NCI-H187 treated with DMSO at 0.1 percent for 48 hours (cell line): ENCODE measurements at places on chromosomes 16 and 17.

DNA sequence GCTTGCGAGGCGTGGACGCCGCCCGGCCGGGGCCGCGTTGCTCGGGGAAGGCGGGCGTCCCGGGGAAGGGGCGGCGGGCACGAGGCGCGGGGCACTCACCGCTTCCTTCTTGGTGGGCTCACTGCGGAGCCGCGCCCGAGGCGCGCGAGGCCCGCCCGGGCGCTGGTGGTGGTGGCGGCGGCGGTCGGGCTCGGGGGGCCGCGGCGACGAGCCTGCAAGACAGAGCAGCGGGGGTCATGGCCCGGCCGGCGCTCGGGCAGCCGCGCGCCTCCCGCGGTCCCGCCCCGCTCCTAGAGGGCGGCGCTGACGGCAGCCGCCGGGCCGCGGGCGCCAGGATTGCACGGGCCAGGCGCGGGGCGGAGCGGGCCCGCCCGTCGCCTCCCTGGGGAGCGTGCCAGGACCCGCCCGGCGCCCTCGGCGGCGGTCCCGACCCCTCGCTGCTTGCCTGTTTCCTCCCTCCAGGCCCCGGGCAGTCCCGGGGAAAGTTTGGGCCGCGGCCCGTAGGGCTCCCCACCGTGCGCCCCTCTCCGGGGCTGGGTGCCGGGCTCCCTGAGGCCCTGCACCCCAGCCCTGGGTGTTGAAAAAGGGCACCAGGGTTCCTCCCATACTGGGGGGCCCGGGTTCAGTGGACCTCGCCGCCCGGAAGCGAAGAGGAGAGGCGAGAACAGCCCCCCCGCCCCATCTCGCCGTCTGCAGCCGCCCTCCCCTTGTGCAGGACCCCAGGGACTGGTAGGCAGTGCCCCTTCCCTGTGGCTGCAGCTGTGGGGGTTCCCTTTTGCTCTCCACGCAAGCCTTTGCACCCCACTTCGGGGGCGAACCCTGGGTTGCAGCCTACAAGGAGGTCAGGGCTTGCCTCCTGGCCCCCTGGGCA lies at the start of gene C16orf74:
Gene C16orf74 (minus strand): TSS at position 270 of the 871 bp plus-strand sequence. CDS start 15,879 bp downstream, outside the sequence.
- DNase-seq = no peak

- DNase-seq = no peak
Measured at GRCh38 chr17:49403514-49404289, 11.0 kb downstream of the PHB1 start.

GRCh38 chr17:69425978-69426377 lies 11.5 kb downstream of the MAP2K6 start:
- no peak for DNase-seq

DNA sequence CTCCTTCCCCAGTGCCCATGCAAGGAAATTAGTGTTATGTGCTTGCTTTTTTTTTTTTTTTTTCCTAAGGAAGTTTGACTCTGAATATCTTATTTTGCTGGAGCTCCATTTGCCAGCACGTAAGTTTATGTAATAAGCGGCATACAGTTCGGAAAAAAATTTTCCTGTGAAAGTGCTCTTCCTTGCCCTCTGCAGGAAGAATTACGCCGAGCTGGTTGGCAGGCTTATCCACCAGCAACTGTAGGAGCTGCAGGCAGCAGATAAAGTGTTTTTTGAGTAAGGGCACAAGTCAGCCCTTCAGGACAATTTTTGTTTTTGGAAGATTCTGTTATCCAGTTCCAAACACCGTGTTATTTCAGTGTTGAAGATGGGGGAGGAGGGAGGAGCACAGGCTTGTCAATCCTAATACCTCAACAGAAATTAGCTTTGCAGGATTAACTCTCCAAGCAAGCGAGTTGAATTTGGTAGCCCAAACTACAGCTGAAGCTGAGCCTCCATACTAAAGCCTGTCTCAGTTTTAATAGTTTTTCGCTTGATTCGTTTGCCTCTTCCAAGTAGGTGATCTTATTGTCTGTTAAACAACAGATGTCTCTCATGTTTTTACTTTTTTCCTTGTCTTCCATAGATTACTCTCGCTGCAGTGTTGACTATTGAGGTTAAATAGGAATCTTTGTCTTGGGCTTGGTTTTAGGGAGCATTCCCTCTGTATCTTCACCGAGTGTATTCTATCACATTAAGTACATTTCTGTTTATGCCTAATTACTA lies 1.1 kb downstream of the SPECC1 start:
- DNase-seq = peak; percentile 9

GRCh38 chr17:65665966-65666365 lies 104.5 kb upstream of the AXIN2 start:
- no peak for DNase-seq

DNA sequence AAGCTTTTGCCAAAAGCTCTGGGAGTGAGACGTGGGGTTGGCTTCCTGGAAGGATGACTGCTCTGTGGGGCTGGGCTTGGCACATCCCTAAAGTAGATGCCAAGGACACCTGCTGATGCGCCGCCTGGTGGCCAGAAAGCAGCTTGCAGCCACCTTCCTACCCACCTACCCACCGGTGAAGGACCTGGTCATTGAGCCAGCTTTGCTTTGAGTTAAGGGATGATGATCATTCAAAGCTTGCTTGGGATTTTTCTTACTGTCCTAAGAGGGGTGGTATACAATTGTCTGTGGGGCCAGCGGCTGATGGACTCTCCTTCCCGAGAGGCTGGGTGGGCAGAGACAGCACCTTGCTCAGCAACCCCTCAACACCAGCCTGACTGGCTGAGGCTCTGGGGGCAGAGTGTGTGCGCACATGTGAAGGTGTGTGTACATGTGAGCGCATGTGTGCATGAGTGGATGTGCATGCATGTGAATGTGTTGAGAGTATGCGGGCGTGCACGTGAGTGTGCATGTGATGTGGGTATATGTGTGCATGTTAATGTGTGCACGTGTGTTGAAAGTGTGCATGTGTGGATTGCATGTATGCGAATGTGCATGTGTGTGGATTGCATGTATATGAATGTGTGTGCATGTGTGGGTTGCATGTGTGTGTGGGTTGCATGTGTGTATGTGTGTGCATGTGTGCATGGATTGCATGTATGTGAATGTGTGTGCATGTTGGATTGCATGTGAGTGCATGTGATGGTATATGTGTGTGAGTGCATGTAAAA lies 18.6 kb downstream of the C1QTNF1 start:
- no peak for DNase-seq

DNA sequence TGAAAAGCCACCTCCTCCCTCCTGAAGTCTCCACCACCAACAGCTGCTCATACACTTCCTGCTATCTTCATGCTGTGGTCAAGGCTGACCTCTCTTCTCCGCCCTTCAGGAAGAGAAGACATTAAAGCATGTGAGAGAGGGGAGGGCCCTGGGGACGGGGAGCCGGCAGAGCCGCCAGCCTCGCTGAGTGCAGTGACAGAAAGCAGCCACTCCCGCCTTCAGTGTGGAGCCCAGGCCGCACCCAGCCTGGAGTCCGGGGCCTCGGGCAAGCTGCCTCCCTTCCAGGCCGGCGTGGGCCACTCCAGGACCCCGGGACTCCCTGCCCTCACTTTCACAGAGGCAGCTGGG lies 94.7 kb upstream of the TNRC6C start:
- DNase-seq = peak; percentile 83

DNA sequence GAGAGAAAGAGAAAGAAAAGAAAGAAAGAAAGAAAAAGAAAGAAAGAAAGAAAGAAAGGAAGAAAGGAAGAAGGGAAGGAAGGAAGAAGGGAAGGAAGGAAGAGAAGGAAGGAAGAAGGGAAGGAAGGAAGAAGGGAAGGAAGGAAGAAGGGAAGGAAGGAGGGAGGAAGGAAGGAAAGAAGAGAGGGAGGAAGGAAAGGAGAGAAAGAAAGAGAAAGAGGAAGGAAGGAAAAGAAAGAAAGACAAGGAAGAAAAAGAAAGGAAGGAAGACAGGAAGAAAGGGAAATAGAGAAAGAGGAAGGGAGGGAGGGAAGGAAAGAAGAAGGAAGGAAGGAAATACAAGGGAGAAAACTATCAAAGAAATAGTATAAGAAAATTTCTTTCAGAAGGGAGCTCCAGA lies 7.2 kb upstream of the KRTAP4-7 start:
- no peak for DNase-seq

GRCh38 chr17:3695723-3696411 lies at the start of gene P2RX5:
TSS of gene P2RX5 (minus strand) at chr17:3696155. CDS start at chr17:3696005, 150 bp downstream.
- no peak for DNase-seq

DNA sequence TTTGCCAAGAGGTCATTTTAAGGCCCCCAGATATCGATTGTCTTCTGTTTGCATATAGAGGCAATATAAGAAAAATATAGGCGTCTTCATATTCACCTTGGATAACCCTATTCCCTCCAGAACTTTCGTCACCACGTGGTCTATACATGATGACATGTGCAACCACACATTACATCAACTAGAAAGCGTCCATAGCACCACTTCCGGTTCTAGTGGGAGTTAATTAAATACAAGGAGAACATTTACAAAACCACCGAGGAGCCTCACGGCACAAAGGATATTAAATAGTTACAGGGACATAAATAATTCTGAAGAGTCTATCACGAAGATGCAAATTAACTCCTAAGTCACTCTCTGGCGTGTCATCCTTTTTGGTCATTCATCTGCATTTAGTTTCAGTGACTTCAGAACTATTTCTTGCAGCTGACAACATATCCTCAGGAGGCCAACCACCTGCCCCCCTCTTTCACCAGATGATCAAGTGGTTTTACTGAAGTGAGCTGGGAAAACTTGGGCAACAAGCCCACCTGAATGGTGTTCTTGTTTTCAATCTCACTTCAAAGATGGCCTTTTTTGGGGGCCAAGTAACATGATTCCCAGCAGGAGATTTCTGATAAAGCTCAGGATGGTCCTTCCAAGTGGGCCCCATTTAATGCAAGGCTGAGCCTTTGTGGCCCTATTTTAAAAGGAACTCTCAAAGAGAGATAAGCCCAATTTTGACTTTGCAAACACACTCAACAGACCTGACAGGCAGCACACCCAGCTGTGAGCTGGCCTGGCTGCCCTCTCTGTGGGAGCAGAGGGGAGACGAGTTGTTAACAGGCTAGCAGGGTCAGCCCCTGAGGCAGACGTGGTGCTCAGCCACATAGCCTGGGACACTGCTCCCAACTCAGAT lies 15.3 kb downstream of the CMTM3 start:
- no peak for DNase-seq

- DNase-seq = no peak
Measured at GRCh38 chr17:13114601-13115031, 96.8 kb upstream of the ELAC2 start.

- DNase-seq = no peak
Measured at GRCh38 chr17:17446666-17447155, 30.1 kb upstream of the MED9 start.

- DNase-seq = no peak
Measured at GRCh38 chr16:30060836-30061554, 4.6 kb upstream of the ALDOA start.

DNA sequence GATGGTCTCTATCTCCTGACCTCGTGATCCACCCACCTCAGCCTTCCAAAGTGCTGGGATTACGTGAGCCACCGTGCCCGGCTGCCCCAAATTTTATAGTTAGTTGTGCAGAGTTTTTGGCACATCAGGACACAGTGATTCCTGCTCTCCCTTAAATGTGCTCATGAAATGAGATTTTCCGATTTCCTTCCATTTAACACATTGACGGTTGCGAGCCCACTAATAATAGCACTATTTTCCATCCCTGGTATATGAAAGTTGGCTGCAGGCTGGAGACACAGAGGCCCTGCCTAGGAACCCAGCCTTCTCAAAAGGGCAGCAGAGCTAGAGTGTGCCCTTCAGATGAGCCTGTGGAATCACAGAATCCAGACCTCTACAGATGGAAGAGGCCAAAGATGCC lies 17.4 kb upstream of the MYH10 start:
- DNase-seq = no peak

DNA sequence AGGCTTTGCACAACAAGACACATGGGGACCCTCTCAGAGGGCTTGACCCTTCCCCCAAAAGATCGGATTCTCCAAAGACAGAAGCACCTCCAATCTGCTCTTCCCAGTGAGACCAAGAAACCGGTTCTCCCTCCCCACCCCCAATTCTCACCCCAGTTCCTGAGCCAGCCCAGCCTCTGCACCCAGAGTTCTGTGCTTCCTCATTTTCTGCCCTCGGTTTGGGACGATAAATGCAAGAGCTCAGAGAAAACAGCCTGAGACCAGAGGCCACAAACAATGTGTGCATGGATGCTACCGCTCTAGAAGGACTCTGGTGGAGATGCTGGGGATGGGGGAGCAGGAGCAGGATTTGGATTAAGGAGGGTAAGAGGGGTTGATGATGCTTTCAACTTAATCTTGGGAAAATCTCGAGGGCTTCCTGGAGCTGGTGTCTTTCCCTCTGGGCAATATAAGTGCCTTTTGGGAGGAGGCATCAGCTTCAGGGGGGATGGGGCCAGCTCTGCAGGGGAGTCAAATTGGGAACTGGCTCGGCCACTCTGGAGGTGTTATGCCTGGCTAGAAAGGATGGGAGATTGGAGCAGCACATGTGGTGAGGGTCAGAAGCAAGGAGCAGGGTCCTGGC lies 6.0 kb downstream of the KRT15 start:
- no peak for DNase-seq

DNA sequence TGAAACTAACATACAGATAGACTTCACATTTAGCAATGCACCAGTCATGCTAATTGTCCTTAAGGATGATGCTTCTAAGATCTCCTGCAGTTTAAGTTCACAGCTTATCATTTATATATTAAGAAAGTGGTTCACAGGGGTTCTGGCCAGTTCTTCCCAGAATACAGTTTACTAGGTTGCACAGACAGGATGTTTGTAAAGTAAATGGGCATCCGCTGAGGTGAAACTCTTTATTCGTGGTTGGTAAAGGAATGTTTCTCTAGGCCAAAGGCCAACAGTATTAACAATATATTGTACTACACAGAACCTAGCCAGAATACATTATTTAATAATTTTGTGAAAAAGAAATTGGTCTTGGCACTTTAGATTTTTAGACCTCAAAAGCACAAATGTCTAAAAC lies 1427.3 kb downstream of the CDH8 start:
- no peak for DNase-seq

- no peak for DNase-seq
Measured at GRCh38 chr16:17312094-17312710, 158.6 kb downstream of the XYLT1 start.

GRCh38 chr17:66781135-66781534 lies 53.8 kb upstream of the CACNG5 start:
- DNase-seq = no peak

- DNase-seq = no peak
Measured at GRCh38 chr17:83190004-83190385, 110.6 kb downstream of the METRNL start.

DNA sequence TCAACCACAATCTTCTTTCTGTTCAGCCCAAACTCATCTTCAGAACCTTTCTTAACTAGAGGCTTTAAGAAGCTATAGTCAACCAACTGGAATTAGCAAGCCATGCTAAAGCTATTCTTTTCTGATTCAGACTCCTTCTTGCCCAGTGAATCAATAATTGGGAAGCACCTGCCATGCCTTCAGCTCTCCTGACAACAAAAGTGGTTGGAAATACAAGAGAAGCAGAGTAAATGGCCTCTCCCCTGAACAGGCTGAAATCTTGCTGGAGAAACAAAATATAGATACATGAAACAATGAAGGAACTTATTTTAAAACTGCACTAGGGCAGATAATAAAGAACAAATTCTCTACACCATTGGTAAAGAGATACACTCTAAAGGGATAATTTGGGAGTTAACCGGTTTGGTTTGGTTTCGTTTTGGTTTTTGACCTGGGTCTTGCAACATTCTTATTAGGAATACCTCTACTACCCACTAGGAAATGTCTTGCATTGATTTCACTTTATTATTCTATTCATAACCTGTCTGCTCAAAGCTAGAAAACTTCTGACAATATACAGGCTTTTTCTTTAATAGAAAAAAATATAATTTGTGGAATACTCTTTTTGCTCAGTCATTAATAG lies 173.6 kb upstream of the DYNLRB2 start:
- DNase-seq = no peak
